Tibial artery (tissue), 4 donors: ENCODE measurements at places on chromosomes 16 and 17.

DNA sequence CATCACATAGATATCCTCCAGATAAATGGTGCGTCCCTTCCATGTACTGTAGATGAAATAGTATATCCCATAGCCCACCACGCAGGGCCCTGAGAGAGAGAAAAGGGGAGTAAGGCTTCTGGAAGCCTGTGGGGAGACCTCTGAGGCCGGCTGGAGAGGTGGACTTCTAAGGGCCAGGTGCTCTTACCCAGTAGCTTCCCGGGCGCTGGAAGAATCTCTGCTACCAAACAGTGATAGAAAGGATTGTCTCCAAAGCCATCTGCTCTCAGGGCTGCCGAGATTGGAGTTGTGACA, 718 bp downstream of the SAT2 start:
- no peak for DNase-seq

GRCh38 chr17:76560877-76561221, 21.0 kb downstream of the PRCD start:
- no peak for DNase-seq

- no peak for DNase-seq
Measured at GRCh38 chr17:49878931-49879904, 31.3 kb upstream of the TAC4 start.

- DNase-seq: no peak
Measured at GRCh38 chr16:2191446-2191706, 5.0 kb downstream of the CASKIN1 start.

DNA sequence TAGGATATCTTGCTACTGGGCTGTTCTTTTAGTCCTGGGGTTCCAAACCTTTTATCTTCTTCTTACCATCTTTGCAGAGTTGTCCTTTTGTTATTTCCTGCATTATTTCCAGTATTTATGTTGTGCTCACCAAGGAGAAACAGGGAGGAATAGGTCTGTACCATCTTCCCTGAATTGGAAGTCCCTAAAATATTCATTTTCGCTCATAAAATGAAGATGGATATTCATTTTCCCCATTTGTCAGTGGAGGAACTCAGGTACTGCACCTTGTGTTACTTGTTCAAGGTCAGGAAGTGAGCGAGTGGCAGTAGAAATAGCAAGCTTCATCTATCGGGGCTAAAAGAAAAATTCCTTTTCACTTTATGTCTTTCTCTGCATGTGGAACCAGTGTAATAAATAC, 989.7 kb downstream of the CDH11 start:
- DNase-seq: no peak

DNA sequence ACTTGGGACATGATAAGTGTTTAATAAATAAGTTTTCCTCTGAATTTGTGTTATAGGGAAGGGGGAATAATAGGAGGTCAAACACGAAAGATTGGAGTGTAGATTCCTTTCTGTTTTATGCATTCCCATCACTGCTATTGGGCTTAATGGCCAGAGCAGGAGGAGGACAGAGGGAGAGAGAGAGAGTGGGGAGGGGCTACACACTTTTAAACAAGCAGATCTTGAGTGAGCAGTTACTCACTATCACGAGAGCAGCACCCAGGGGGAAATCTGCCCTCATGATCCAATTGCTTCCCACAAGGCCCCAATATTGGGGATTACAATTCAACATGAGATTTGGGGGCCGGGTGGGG, 505.0 kb downstream of the GRIN2A start:
- DNase-seq: no peak

GRCh38 chr16:23121024-23121423, 28.2 kb downstream of the USP31 start:
- no peak for DNase-seq

DNA sequence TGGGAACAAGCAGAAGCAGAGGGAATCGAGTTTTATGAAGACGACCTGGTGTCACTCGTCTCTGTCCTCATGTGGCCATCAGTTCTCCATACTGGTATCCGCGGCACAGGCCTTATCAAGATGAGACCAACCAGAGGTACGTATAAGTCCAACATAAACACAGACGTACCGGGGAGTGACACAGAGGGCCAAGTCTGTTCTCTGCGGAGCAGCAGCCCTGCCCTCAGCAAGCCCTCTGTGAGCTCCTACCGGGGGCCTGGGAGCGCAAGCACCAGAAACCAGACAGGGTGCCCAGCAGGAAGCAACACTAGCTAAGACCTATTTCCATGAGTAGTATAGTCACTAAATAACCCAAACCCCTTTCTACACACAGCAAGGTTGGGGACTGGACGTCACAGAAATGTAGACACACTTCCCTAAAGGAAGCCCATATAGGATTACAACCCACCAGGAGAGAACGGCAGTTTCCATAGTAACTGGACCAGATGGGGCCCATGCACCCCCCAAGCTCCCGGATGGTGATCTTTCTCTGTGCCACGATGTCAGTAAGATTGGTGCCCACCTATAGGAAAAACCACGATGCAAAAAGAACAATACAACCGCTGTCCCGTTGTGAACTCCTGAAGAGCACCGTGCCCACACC, 911 bp downstream of the ARL16 start:
- no peak for DNase-seq

DNA sequence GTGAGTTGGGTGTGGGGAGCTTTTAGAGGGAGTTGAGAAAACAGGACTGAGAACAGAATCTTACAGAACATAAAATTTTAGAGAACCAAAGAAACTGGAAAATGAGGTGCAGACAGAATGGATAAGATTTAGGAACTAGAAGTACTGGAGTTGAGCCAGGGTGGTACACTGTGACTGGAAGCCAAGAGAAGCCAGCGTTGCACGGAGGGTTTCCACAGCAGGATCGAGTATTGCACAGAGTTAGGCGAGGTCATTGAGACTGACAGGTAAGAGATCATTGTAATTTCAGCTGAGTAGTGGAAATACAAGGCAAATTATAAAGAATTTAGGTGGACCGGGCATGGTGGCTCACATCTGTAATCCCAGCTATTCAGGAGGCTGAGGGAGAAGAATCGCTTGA, 6.6 kb downstream of the GSDMA start:
- DNase-seq: no peak

GRCh38 chr17:4968486-4969046, 949 bp upstream of the SPAG7 start:
- DNase-seq: no peak

GRCh38 chr17:37726248-37726647, 18.6 kb downstream of the HNF1B start:
- DNase-seq: no peak

DNA sequence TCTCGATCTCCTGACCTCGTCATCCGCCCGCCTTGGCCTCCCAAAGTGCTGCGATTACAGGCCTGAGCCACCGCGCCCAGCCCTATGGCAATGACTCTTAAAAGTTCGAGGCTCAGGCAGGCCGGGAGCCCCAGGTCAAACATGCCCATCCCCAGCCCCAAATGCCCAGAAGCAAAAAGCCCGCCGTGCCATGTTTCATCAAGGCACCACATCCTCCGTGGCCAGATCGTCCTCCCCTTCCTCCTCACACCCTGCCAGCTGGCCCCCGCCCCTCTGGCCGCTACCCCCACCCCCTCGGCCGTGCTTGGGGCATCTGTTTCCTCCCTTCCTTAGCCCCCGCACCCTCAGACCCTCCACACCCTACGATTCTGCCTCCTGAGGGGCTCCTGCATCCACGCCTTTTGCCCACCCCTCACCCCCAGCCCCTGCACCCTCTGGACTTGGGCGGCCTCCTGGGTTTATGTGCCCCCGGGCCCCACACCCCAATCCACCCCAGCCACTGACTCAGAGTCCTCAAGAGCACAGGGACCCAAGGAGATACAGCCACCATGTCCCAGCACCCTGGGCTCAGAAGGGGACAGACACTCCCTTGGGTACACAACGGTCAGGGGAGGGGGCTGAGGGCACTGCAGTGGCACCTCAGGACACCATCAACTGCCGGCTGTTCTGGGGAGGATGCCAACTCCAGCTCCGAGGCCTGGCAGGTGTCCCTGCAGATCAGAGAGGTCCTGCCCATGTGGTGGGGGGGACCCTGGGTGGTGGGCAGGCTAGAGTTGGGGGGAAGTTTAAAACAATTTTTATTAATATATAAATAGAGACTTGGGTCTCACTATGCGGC, 7.1 kb downstream of the CTRB1 start:
- no peak for DNase-seq

GRCh38 chr16:27952811-27953210, 110.7 kb downstream of the GSG1L start:
- DNase-seq: no peak

DNA sequence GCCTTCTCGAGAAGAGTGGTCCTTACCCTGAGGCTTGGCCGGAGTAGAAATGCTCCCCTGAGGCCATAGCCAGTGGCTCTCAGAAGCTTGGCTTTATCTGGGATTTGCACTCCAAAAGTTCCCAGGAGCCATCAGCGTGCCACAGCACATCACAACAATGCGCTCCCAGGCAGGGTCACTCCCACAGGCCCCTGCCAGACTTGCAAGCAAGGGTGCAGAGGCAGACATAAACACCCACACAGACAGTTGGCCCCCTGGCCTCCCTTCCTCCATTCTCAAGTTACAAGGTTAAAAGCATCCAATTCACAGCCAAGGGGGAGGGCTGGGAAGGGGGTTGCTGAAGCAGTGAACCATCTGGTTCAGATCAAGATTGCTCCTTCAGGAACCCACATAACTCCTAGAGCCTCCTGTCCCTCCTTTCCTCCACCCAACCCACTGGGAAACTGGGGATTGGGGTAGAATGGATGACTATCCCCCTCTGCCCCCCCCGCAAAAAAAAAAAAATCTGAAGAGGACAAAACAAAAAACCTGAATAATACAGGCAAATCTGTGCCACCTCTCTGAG, 1.8 kb downstream of the ST3GAL2 start:
- DNase-seq: no peak

- no peak for DNase-seq
Measured at GRCh38 chr16:2787961-2788360, 601 bp upstream of the PRSS33 start.

GRCh38 chr17:64459284-64459747, 10.4 kb downstream of the MILR1 start:
- DNase-seq: no peak

DNA sequence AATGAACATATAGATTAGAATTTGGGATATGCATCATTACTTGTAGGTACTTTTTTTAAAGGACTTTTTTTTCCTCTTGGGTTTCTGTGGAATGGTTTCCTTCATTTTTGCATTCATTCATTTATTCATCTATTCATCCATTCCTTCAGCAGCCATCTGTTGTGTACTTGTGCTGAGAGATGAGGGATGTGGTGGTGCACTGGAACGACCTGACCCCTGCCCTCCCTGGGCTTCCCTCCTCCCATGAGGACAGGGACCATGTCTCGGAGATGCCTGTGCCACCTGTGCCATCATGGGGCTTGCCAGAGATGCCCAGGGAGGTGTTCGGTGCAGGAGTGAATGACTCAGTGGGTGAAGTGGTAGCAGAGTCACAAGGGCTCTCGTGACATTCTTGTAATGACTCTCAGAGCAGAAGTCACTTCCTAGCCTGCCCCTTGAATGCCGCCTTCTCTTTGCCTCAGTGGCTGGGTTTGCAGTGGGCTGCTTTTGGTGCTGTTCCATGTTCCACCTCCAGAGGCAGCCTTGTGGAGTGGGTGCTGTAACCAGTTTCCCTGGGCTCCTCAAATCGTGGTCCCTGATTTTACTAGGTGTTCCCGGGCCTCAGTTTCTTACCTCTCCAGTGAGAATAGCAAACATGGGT, 43.9 kb downstream of the CLEC16A start:
- DNase-seq: no peak
